SK-N-MC (cell line): ENCODE measurements at places on chromosomes 5 and 9.

DNA sequence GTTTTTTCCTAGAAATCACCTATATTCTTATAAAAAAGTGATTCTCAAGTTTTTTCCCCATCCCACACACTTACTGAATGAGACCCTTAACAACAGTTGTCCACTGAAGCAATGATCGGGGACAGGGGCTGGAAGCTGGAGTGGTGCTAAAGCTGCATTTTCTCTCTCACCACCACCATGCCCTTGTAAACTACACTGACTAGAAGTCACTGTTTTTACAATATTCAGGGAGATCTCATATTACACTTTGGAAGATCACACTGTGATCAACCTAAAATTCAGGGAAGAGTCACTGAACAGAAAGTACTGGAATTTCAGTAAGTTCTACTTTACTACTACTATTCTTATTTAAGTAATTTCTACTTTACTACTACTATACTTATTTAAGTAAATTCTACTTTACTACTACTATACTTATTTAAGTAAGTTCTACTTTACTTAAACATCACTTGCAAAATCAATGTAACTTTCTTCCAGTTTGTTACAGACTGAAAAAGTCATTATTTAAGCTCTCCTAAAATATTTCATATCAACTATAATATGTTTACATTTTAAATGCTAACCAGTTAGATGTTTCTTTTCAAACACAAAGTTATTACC, 164.3 kb downstream of the AGTPBP1 start:
- DNase-seq: no peak

- no peak for DNase-seq
Observed at GRCh38 chr5:134440201-134440755, 28.6 kb upstream of the CDKN2AIPNL start.

GRCh38 chr5:10831419-10831818, 70.4 kb upstream of the DAP start:
- no peak for DNase-seq

GRCh38 chr9:105978826-105979225, 284.5 kb downstream of the TMEM38B start:
- DNase-seq: no peak

DNA sequence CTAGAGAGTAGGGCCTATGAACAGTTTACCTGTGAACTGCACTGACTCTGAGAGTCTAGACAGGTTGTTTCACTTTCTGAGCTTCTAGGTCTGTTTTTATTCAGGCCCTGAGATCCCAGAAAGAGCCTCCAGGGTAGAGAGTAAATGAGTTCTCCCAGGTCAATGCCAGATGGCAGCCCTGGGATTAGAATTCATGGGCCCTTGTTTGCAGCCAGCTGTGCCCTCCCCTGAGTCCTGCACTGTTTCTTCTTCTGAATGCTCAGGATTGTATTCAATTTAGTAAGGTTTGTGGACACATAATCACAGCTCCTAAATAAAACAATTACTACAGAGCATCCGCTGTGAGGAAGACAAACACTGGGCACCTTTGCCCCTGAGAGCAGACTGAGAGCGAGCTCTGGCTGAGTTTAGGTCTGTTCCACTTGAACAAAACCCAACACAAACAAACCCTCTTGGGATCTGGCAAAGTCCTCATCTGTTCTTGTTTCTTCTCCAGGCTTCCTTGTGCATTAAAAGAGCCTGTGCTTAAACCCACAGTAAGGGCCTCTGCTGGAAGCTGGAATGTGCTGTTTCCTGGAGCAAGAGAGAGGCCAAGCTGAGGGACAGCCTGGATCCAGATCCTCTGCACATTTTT, 29.9 kb downstream of the FAM219A start:
- DNase-seq: no peak

DNA sequence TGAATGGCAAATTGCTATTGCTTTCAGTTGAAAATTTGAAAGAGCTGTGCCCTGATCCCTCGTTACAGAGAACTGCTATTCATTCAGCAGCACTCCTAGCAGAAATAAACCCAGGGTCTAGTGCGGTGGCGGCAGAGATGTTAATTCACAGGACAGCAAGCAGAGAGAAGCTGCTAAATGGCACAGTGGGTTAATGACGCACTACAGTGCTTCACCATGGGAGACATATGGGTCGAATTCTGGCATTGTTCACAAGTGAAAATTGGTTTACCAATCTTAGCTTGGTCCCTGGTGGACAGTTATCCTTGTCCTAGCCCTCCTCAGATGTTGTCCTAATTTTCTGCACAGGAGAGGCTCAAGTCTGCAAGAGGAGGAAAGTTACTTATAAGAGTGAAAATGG, 807.4 kb downstream of the TLE1 start:
- no peak for DNase-seq

GRCh38 chr9:89410641-89411350, 87.1 kb downstream of the SEMA4D start:
- DNase-seq: no peak

DNA sequence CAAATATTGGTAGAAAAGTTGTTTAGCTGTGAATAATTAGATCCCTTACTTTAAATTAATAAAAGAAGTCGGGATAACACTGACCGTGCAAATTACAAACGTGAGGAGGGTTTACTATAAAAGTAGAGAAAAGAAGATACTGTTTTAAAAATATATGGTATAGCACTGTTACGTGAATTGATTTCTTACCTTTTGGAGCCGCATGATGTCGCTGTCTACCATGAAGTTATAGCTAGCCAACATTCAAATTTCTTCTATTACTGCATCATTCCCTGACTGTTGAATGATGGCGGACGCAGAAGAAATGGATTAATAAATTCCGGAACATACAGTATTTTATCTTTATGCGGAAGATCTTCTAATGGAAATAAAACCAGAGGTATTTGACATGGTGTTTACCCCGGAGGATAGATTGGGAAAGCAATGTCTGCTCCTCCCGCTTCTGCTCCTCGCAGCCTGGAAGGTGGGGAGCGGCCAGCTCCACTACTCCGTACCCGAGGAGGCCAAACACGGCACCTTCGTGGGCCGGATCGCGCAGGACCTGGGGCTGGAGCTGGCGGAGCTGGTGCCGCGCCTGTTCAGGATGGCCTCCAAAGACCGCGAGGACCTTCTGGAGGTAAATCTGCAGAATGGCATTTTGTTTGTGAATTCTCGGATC, at the start of gene PCDHA6:
Gene PCDHA6 (plus strand): TSS at position 257 of the 658 bp plus-strand sequence. CDS start 132 bp downstream, at position 389.
- DNase-seq: no peak

DNA sequence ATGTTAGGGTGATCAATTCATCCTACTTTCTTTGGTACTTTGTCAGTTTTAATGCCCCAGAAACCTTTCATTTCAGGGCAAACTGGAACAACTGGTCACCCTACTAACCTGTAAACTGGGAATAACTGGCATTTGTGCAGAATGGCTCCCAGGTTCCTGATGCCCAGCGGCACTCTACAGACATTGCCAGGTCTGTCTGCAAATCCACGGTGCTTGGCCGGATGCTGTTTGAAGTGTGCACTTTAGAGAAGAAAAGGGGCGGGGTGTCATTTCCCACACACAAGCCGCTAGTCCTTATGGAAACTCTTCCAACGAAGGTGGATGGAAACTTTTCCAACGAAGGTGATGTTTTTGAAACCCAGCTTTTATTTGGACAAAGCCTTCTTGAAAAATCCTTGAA, 49.9 kb upstream of the OTULINL start:
- no peak for DNase-seq

- DNase-seq: peak; percentile 84
Observed at GRCh38 chr5:157820593-157821252, 38.2 kb downstream of the CLINT1 start.

DNA sequence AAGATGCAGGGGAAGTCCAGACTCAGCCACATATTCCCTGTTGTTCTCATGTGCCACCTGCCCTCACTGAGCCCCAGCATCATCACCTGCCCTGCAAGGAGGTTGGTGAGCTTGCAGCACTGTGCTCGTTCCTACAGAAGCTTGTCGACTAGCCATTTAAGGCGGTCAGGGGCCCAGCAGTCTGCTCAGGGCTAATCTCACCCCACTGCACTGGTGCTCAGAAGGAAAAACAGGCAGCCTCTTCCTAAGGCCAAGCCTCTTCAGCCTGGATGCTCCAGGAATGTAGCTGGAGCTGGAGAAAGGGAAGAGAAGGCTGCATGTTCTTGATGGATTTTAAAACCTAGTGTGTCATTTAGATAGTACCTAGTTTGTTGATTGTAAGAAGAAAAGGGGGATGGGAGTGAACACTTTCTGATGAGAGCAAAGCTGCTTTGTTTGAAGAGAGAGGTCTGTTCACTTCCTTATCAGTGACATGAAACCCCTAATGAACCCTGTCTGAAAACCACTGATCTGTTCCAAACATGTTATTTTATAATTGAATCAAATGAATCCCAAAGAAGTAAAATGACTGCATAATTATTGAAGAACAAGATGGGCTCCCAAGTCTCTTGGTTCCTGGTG, 10.6 kb upstream of the ASPN start:
- no peak for DNase-seq

GRCh38 chr5:151643388-151643787, 43.3 kb downstream of the SPARC start:
- no peak for DNase-seq

DNA sequence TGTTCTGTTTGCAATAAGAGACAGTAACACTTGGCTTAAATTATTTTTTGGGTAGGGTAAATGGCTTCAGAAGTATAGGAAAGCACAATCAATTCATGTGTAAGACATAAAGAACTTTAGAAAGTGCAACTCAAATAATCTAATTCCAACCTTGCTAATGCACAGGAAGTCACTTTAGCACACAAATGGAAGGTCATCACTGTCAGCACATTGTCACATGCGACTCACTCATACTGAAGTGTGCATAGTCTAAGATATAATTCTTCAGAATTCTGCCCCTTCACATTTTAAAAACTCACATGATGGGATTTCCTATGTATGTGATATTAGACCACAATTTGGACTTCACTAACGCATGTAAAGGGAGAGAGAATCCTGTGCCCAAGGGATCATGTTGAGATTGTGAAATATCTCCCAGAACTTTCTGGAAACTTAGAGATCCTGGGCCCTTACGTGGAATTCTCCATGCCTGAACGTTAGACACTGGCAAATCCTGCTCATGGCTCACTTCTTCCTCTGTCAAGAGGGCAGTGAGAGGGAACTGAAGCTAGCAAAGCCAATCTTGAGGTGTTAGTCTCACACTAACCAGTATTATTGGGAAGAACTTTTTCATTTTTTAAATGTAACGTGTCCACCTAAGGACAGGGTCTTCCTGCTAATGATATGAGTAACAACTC, 403.2 kb upstream of the PTGER4 start:
- no peak for DNase-seq

DNA sequence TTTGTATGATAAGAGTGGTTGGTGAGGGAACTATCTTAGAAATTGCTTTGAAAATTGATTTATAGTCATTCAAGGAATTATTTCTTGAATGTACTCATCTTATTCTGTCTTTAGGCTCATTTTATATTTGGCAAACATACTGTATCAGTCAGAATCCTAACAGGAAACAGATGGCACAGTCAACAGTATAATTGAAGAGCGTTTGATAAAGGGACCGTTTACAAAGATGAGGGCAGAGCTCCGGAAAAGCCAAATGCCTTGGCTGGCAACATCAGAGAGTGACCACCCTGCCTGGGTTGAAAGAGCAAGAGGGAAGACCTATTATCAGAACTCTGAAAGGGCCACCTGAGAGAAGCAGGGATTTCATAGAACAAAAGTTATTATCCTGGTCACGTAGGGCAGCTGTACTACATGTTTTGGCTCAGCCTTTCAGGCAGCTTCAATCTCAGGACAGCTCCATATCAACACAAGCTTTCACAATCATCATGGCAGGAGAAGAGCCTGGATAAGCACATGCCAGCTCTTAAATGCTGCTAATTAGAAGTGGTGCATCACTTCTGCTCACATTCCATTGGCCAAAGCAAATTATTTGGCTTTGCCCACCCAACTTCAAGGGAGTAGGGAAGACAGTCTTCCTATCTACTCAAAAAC, 47.2 kb upstream of the ARL15 start:
- peak; percentile 22 for DNase-seq

GRCh38 chr5:145738227-145738626, 96.9 kb downstream of the PRELID2 start:
- DNase-seq: no peak

- peak; percentile 18 for DNase-seq
Observed at GRCh38 chr9:90142580-90142979, 500.0 kb downstream of the DIRAS2 start.

DNA sequence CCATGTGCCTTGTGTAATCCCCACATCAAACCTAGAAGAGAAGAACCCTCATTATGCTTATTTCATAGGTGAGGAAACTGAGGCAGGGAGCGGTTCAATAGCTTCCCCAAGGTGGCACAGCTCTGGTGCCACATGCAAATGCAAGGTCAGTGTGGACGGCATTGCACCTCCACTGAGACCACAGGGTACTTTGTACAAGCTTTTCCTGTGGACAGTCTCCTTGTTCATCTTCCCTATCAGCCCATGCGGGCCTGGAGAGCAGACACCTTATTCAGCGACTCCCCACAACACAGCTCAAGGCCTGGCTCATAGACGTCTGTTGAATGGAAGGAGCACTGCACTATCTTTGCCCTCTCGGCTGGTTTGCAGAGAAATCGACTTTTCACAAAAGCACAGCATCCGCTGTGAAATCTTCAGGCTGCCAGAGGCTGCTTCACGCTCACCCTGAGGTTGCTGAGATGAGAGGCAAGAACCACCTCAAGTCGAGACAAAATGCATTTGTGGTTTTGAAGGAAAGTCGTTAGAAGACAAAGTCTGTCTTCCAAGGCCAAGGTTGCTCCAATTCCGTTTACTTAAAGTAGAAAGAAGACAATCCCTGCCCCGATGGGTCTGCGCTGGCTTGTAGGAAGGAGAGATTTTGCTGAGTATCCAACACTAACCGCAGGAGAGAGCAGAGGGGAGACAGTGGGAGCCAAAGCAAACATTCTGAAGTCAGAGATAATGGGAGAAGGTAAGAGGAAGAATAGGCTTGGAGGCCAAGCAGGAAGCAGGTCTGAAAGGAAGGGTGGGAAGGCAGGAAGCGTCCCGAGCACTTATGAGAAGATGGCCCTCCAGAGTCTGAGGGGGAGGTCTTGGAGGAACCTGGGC, 34.2 kb upstream of the STRBP start:
- no peak for DNase-seq

DNA sequence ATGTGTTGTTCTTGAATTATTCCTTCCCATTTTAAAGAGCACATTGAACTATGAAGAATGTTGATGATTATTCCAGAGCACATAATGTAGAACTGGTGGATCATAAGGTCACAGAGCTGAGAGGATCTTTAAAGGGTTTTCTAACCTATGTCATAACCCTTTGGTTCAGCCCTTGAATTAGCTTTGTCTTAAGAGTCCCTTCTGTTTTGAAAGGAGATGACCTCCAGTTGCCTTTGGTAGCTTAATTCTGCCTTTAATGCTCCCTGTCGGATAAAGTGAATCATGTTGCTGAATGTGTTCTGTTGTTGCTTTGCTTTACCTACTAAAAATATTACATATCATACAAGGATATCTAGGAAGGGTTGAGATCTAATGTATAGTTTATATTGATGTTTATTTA, 99.1 kb upstream of the PRRC1 start:
- DNase-seq: no peak

GRCh38 chr9:93045521-93045920, 13.0 kb upstream of the SUSD3 start:
- no peak for DNase-seq
